ENCODE measurements at places on chromosomes 11 and 22.
A peak's percentile ranks its signal among the peaks of the same experiment; 100 is the strongest.

- DNase-seq = peak; percentile 39
These were observed 95.5 kb downstream of the WNT7B start for GRCh38 chr22:45881524-45881875.

- DNase-seq = no peak
These were observed 1041.8 kb downstream of the LRRC4C start for GRCh38 chr11:40417627-40418026.

DNA sequence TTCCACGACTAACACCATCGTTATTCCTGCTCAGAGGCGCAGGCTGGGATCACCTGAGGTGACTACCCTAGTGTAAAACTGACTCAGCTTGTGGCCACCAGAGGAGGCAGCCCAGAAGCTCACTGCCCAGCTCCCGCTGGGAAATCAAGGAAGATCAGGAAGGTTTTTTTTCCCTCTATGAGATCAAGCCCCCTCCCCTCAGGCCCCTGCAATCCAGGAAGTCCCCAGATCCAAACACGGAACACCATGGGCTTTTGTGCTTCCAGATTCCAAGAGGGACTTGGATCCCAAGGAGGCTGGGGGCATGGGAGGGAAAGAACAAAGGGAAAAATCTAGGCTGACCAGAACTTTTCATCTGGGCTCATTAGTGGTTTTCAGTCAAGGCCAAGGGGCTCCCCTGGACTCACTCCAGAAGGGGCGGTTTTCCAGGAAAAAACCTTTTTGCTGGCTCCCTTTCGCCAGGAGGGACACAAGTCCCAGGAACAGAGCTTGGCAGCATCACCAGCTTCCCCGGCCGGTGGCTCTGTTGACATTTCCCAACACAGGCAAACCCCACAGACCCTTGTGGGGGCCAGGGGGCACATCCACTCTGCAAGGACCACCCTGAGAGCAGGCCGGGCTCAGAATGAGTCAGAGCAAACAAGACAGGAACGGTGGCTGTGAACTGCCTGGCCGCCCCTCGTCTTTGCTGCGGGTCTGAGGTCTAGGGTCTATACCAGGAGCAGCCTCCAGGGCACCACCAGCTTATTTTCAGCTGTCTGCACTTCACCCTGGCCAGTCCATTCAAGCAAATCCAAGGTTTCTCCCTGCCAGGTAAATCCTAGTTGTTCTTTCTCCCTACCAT lies 36.8 kb downstream of the MYH9 start:
- no peak for DNase-seq

GRCh38 chr11:83691451-83691950 lies 405.3 kb upstream of the CCDC90B start:
- no peak for DNase-seq

GRCh38 chr22:50218153-50218995 lies 17.6 kb downstream of the SELENOO start:
- peak; percentile 47 for DNase-seq

DNA sequence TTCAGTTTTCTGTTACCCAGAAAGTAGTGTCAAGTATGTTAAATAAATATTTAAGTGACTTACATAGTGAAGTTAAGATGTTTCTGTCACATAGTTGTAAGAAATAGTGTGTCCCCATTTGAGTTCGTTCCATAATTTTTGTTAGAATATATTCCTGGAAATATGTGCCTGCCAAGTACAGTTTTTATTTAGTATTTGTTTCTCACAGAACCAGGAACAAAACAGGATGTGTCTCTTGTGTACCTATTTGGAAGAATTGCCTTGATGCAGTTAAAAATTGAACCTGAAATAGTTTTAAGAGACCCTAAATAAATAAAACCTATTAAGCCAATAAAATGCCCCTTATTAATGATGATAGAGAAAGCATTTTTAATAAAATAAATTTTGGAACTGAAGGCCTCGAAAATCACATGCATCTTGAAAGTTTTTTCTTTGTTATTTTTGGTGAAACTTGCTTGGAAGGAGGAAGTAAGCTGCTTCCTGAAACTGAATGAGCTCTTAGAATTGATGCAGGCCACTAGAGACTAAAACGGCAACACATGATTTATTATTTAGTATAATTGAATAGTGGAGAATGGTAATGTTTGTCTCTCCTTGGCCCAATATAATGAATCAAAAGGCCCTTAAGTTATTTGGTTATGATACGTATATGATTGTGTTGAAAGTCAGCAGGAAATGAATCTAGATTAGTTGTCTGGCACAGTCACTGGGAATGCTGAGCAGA lies 55.9 kb downstream of the SWAP70 start:
- DNase-seq = no peak

GRCh38 chr11:74084796-74085541 lies 76.1 kb upstream of the UCP3 start:
- DNase-seq = no peak

- no peak for DNase-seq
These were observed 48.9 kb downstream of the BTG4 start for GRCh38 chr11:111463276-111463675.
